ENCODE measurements at places on chromosomes 4 and X.

DNA sequence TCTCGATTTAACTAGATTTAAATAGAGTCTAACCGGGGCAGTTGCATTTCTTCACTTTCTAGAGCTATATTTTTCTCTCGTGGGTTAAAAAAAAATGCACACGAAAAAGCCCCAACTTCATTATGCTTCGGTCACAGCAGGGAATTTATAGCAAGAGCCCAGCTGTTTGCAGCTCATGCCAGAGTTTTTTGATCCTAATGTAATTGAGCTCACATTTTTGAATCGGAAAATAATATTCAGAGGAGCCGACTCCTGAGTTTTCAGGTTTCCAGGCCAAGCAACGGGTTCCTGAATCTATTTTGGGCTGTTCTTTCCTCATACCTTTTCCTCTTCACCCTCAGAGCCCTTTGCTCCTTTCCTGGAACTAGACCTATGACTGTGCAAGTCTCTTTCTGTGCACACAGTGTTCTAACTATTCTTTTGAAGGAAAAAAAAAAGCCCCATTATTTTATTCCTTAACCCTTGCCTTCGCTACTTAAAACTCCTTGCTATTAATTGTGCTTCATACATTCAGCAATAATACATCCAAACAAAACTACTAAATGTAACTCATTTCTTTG is 27.5 kb upstream of the ESX1 start:
- no peak for DNase-seq

DNA sequence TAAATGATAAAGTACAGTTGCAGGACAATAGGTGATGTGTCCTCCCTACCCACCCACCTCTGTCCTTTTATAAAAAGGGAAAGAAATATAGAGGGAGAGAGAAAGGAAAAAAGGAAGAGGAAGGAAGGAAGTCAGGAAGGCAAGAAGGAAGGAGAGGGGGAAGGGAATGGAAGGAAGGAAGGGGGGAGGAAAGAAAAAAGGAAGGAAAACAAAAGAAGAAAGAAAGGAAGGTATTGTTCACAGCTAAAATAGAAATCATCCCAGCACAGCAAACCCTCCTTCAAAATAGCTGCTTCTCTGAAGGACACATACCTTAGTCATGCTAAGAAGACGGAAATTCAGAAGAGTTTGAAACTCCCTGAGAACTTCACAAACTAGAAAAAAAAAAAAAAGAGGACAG is 8.4 kb downstream of the NKX6-1 start:
- DNase-seq: no peak

- peak; percentile 48 for DNase-seq
Measured at GRCh38 chr4:103786014-103786413, 66.2 kb upstream of the TACR3 start.

DNA sequence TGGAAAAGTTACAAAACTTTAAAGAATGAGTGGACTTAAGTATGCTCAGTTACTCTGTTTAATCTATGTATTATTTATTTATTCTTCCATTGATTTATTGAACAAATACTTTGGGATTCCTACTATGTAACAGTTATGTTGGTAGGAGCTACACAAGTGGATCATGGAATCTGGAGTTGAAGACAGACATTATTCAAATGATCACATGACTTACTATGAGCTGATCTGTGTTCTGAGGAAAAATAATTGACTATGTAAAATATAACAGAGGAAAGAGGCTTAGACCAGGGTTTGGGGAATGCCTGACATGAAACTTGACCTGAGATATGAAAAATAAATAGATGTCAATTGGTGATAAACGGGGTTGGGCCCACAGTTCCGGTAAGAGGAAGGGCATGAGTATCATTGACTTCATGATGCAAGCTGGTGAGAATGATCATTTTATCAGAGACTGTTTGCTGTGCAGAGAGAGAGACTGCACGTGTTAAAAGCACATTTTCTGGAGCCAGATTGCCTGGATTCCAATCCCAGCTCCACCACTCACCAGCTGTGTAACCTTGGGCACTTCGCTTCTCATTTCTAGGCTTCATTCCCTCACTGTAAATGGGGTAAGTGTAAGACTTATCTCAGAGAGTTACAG is 179.0 kb downstream of the SPCS3 start:
- no peak for DNase-seq

- no peak for DNase-seq
Measured at GRCh38 chrX:24468245-24468644, 3.2 kb downstream of the PDK3 start.

- no peak for DNase-seq
Measured at GRCh38 chrX:10971759-10972158, 139.4 kb upstream of the HCCS start.

- no peak for DNase-seq
Measured at GRCh38 chrX:97294041-97294440, 410.3 kb downstream of the RPA4 start.

DNA sequence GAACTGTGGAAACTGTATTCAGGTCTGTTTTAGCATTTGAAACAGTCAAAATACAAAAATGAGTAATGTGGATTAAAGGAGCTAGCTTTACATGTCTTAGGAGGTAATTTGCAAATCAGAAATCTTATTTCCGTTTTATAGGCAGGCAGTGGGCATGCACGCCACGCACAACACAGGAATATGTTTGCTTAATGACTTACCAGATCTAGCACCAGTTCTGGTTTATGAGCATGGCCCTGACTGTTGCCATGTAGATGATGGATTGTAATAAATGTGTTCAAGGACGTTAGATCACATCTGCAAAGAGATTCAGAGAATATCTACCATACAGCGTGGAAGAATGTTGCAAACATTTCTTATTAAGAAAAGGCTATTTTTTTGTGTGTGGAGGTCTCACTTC is 344.5 kb upstream of the NR3C2 start:
- no peak for DNase-seq

- no peak for DNase-seq
Measured at GRCh38 chr4:3773552-3774001, 7.4 kb downstream of the ADRA2C start.

- DNase-seq: no peak
Measured at GRCh38 chr4:173161311-173161710, 7.3 kb upstream of the GALNT7 start.

- DNase-seq: peak; percentile 54
Measured at GRCh38 chrX:2628751-2629315, 62.3 kb upstream of the CD99 start.

DNA sequence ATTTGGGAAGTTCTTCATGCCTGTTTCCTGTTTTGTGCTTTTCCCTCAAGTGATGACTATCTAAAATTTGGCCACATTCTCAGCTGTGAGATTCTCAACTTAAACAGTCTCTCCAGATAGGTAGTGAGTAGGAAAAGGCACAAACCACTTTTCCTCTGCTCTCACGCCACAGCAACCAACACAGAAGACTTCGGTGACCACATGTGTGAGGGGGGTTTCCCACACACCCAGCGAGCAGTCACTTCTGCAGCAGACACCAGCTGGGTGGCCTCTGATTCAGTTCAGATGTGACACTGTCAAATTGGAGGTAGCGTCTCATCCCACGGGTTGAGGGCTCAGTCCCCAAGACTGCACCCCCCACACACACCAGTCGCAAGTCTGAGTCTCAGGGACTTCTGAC is 25.1 kb upstream of the CLDN34 start:
- DNase-seq: peak; percentile 86

DNA sequence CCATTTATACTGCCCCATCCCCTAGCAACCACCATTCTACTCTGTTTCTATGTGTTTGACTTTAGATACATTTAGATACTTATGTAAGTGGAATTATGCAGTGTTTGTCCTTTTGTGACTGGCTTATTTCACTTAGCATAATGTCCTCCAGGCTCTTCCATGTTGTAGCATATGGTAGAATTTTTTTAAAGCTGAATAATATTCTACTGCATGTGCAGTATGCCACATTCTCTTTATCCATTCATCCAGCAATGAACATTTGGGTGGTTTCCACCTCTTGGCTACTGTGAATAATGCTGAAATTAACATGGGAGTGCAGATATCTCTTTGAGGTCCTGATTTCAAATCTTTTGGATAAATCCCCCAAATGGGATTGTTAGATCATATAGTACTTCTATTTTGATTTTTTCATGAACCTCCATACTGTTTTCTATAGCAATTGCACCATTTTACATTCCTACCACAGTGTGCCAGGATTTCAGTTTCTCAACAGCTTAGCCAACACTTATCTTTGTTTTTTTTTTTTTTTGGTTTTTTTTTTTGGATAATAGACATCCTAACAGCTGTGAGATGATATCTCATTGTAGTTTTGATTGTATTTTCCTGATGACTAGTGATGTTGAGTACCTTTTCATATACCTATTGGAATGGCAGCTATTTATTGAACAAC is 105.9 kb upstream of the LNX1 start:
- DNase-seq: no peak

GRCh38 chr4:119865389-119865788 is 201.3 kb downstream of the MAD2L1 start:
- no peak for DNase-seq

- no peak for DNase-seq
Measured at GRCh38 chr4:2256156-2256731, 5.7 kb downstream of the MXD4 start.

DNA sequence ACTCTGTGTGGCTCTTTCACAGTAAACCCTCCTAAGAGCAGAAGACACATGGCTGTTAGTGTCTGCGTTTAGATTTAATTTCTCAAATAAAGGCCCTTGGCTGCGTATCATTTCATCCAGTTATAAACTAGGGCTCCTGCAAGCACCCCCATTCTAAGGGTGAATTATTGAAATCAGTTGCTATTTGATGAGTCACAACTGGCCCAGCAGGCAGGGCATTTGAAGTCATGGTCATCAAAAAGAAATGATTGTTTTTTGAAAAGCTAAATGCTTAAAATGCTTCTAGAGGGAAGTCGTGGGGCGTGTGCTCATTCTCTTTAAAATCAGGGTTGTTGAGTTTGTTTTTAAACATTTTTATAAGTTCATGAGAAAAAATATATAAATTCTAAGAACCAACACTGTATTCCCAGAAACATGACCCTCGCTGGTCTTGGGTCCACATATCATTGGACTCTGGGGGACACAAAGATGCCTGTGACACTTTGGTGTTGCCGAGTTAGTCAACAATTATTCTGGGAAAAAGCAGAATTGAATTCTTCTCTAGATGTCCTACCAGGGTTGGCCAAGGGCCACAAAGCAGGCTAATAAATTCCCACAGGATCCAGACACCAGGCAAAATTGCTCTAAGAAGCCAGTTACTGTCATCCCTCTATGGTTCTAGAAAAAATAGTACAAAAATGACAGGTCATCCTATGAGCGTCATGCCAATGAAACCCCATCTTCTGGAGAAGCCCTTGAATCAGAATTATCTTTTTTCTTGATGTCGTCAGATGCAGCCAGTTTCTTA is 99.5 kb upstream of the MYOZ2 start:
- no peak for DNase-seq

GRCh38 chr4:109046471-109047201 is 255.8 kb downstream of the COL25A1 start:
- DNase-seq: no peak

DNA sequence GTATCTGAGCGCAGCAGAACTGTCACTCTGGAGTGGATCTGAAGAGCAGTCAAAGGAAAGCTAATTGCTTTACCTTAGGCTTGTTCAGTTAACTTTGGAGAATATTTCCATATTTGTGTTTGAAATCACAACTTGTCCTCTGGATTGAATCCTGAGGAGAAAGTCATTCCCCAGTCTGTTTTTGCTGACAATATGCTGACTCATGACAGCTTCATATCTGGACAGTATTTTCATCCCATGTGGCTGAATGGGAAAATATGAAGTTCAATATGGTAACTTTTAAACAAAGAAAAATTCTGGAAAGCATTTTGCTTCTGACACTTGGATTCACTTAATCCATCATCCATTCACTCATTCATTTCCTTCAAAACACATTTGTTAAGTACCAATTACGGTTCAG is 46.3 kb upstream of the MAGEC3 start:
- no peak for DNase-seq

DNA sequence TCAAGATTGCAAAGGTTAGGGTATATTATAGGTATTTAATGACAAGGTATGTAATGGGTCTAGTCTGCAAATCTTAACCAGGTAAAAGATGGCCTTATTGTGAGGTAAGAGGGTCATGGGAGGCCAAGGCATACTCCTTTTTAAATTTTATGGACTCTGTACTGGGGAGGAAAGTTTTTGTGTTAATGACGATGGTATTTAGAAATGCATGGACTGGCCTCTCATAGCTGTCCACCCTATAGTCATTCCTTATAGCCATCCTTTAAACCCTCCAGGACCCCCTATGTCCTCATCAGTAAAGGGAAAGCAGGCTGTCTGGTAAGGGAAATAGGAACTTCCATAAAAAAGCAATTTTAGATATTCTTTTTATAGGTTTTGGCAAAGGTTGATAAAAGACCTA is 1.5 kb downstream of the AIMP1 start:
- no peak for DNase-seq
